ENCODE measurements at places on chromosomes 5 and 9. TPM values are rescaled to one million over a fixed set of nuclear protein-coding genes. Genes with fewer than 3 reads are reported as not detected.

DNA sequence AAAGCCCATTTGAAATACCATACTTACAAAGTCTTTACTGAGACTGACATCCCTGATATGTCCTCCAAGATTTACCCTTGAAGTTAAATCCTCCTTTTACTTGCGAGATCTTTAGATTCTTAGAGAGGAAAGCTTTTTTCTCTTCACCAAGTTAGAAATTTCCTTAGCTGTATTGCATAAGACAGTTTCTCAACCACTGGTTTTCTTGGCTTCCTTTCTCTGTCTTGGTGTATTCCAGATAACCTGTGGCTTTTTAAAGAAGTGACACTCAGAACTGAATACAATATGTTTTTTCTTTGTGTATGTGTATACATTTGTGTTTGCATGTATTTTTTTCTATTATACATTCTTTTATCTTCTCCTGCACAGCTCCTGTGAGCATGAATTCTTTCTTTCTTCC lies 65.0 kb downstream of the SNCAIP start:
- no peak for DNase-seq

GRCh38 chr5:151492729-151493128 lies 45.3 kb downstream of the SLC36A1 start:
- no peak for DNase-seq

The PCDHGA4 gene
- 3.9 TPM for total RNA-seq

DNA sequence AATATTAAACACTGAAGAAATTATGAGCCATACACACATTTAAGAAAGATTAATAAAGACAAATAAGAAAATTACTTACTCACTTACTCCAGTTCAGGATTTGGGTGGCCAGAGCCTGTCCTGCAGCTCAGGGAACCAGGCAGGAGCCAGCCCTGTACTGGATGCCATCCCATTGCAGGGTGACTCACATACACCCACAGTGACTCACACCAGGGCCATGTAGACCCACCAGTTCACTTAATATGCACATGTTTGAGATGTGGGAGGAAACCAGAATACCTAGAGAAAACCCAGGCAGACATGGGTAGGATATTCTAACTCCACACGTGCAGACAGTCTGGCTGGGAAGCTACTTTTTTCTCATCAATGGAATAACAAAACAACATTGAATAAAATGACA lies 49.6 kb upstream of the ADRB2 start:
- DNase-seq = no peak

- no peak for DNase-seq
Measured at GRCh38 chr5:113029614-113030013, 53.0 kb downstream of the DCP2 start.

The KIF24 gene
- total RNA-seq = 2.8 TPM

The CNTRL gene
- 17.7 TPM for total RNA-seq

The FBP1 gene
- total RNA-seq = 27.3 TPM

GRCh38 chr5:146906803-146907202 lies 28.2 kb upstream of the PPP2R2B start:
- DNase-seq = no peak

- no peak for DNase-seq
Measured at GRCh38 chr9:12819436-12820185, 44.8 kb downstream of the LURAP1L start.

DNA sequence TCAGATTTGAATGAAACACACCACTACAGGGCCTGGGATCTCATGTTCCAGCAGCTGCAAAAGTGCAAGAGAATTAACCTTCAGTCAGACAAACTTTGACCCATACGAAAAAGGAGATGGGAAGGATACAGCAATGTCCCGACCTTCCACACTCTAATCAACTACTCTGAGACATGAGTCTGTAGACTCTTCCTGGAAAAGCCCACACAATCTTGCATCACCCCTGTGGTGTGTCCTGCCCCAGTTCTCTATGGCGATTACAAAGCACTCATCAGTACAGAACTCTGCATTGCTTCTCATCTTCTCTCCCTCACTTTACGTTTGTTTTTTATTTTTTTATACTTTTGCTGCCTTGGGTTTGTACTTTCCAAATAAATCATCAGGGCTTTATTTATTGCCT lies 241.0 kb upstream of the KIF2A start:
- no peak for DNase-seq

The RARS1 gene
- total RNA-seq = 62.8 TPM

GRCh38 chr5:114883675-114884074 lies 286.0 kb downstream of the TRIM36 start:
- DNase-seq = no peak

DNA sequence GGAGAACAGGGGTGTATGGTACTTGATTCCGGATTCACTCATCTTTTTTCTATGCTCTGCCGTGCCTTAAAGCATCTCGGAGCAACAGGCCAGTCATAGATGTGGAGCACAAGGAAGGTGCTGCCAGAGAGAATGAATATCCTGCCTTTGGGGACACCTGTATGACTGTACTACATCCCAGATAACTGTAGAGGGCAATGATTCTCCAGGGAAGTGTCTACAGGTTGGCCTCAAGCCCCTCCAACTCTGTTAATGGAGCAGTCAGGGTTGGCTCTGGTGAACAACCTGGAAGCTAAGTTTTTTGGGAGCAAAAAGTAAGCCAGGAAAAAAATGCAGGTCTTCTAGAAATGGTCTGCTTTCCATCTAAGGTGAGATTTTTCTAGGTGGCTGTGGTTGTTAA lies 71.0 kb downstream of the NREP start:
- DNase-seq = no peak

DNA sequence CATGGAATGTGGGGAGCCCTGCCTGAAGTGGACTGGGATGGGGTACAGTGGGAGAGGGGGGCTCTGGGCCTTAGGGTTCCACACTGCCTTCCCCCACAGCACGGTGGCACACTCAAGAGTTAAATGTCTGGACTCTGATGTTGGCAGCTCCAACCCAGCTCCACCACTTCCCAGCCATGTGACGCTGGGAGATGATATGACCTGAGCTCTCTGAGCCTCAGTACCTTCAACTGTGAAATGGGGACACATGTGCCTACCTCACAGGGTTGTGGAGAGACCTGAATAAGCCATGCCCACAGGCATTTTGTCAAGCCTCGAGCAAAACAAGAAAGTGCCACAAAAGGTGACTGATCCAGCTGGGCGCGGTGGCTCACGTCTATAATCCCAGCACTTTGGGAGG lies 3.4 kb upstream of the PDGFRB start:
- DNase-seq = no peak

- peak; percentile 15 for DNase-seq
Measured at GRCh38 chr9:98708933-98709911, at the start of gene GABBR2. Gene GABBR2, minus strand, starts transcription at chr9:98708935. Its CDS starts 198 bp downstream, at chr9:98708737.

The PIP5KL1 gene
- total RNA-seq = 3.0 TPM
